ENCODE measurements at places on chromosomes 6 and 20.

GRCh38 chr6:15183979-15184378 is 61.9 kb upstream of the JARID2 start:
- DNase-seq = no peak

GRCh38 chr6:26383624-26384417 is 913 bp downstream of the BTN2A2 start:
- DNase-seq = peak; percentile 86

DNA sequence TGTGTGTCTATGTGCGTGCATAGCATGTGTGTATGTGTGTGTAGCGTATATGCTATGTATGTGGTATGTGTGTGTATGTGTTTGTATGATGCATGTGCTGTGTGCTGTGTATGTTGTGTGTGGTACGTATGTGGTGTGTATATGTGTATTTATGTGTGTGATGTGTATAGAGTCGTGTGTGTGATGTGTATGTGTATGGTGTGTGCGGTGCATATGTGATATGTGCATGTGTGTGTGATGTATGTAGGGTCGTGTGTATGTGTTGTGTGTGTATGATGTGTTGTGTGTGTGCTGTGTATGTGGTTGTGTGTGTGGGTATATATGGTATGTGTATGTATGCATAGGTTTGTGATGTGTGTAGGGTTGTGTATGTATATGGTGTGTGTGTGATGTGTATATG is 46.6 kb upstream of the TMEM170B start:
- no peak for DNase-seq

- peak; percentile 90 for DNase-seq
These were observed 269.1 kb downstream of the PHF3 start for GRCh38 chr6:63904650-63905248.

- no peak for DNase-seq
These were observed 108.4 kb downstream of the GMPR start for GRCh38 chr6:16346831-16347230.

- DNase-seq = no peak
These were observed 32.5 kb upstream of the MAS1L start for GRCh38 chr6:29520232-29520631.
